ENCODE measurements at places on chromosomes 4 and X.
A peak's percentile ranks its signal among the peaks of the same experiment; 100 is the strongest.

- no peak for DNase-seq
Observed at GRCh38 chrX:7925867-7926472, 1.2 kb downstream of the PNPLA4 start.

GRCh38 chrX:39896951-39897740 lies 200.6 kb downstream of the BCOR start:
- peak; percentile 31 for DNase-seq

- DNase-seq: no peak
Observed at GRCh38 chr4:95204267-95204844, 344.4 kb downstream of the UNC5C start.

DNA sequence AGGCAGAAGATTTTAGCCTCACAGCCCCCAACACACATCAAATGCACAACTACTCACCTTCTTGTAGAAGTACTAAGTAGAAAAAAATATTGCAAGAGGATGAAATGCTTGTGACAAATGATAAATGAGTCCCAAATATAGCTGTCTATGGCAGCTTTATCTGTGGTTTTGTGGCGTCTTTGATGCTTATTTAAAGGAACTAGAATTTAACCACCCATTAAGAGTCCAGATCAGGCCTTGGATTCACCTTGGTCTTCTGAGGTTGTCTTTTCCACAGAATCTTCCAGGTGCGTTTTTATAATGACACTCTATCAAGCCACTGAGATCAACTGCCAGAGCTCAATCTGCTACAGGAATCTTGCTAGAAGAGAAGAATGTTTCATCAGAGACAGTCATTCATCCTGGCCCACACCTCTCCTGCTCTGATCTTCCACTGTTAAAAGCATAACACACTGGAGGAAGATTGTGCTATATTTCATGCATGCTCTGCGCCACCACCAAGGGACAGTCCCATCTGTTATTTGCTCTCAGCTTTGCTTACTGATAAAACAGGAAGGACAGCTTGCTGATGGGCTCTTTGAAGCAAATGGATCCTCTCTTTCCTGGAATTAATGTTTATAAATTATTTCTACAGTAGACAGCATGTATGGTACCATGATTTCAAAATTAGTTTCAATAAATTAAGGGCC lies 144.1 kb downstream of the SLC7A11 start:
- no peak for DNase-seq

GRCh38 chr4:16169490-16169889 lies 56.8 kb downstream of the TAPT1 start:
- no peak for DNase-seq

- DNase-seq: no peak
Observed at GRCh38 chrX:36462142-36462541, 542.6 kb downstream of the CFAP47 start.

DNA sequence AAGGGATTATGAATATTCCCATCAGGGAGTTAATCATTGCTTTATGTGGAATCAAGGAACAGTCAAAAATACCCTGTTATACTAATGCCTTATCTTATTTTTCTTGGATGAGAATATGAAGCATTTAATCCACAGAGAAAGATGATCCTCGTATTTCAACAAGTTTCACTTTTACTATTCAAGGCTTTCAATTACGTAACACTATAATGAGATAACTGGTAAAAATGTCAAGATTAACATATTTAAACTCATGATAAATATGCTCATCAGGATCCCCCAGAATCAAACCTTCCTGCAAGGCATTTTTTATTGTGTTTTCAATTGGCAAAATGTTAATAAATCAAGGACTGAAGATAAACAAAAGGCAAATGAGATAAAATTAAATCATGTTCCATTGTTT lies 5.1 kb downstream of the ZXDA start:
- DNase-seq: no peak

DNA sequence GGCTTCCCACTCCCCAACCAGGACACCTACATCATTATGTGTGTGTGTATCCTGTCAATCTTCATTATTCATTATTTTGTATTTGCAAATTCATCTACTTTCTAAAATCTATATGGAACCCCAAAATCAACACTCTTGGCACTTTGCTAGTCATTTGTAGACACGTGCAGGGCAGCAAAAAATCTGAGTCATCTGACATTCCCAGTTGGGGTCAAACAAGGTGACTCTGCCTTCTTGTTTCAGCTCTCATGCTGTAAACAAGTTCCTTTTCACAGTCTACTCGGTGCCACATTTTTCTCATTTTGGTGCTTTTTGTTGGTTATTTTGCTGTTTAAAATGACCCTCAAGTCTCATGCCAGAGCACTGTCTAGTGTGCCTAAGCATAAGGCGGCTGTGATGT lies 5.9 kb downstream of the MRFAP1L1 start:
- DNase-seq: no peak

- DNase-seq: no peak
Observed at GRCh38 chr4:38902695-38903094, 35.1 kb downstream of the FAM114A1 start.

- DNase-seq: no peak
Observed at GRCh38 chr4:74875451-74875850, 57.5 kb upstream of the PARM1 start.

DNA sequence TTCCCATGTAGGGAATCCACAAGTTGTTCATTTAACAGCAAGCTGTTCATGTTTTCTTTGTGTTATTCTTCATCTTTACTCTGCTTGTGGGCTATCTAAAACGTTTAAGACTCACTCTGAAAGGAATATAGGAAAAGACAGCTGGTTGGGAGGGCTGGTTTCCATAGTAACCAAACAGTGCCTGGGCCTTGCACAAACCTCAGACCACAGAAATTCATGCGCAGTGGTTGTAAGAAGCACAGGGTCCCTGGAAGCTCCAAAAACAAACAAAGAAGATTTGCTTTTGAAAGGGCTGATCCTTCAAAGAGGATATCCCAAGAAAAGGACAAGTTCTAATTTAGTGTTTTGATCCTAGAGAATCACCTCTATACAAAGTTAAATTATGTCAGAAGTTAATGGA lies 7.8 kb downstream of the SERTM2 start:
- no peak for DNase-seq

- no peak for DNase-seq
Observed at GRCh38 chrX:153562546-153562945, 36.4 kb downstream of the CCNQ start.

- DNase-seq: no peak
Observed at GRCh38 chr4:67459164-67459563, 86.1 kb downstream of the CENPC start.

GRCh38 chrX:19183761-19184477 lies 61.7 kb upstream of the ADGRG2 start:
- no peak for DNase-seq

- no peak for DNase-seq
Observed at GRCh38 chr4:151581570-151581969, 172.6 kb downstream of the FHIP1A start.

- DNase-seq: no peak
Observed at GRCh38 chr4:41538017-41538733, at the start of gene LIMCH1. Gene LIMCH1 (plus strand): TSS chr4:41538157. CDS start chr4:41605996, 67,839 bp downstream.

DNA sequence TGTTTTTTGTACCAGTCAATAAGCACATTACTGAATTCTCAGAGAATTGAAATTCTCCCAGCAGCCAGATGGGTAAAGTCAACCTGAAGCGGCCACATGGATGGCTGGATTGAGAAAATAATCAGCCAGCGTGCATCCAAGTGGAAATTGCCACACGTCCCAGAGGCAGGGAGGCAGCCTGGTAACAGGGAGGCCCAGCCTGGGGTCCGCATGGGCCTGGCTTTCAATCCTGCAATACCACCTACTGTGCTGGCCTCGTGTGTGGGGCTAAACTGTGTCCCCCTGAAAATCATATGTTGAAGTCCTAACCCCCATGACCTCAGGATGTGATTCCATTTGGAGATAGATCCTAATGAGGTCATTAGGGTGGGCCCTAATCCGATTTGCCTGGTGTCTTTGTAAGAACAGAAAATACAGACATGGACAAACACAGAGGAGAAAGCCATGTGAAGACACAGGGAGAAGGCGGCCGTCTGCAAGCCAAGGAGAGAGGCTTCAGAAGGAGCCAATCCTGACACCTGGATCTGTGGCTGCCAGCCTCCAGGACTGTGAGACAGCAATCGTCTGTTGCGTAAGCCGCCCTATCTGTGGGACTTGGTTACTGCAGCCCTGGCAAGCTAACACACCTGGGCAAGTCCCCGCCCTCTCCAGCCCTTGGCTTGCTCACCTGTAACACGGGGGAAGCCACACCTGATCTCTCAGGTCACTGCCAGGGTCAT lies 90.3 kb downstream of the JAKMIP1 start:
- DNase-seq: no peak

DNA sequence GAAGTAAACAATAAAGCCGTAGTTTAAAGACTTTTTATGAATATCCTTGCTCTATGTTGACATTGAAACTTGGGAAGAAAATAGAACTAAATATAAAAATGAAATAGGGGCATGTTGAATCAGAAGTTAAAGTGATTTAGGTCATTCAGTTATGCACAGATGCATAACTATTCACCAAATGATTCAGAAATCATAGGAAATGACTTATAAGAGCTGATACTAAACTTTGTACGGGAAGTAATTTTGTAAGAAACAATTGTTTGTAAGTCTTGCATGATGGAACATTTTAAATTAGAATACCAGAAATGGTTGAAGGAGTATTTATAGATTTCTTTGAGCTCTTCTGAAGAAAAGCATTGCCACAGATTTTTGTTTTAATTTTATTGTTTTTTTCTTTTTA lies 246.5 kb downstream of the CPE start:
- no peak for DNase-seq

DNA sequence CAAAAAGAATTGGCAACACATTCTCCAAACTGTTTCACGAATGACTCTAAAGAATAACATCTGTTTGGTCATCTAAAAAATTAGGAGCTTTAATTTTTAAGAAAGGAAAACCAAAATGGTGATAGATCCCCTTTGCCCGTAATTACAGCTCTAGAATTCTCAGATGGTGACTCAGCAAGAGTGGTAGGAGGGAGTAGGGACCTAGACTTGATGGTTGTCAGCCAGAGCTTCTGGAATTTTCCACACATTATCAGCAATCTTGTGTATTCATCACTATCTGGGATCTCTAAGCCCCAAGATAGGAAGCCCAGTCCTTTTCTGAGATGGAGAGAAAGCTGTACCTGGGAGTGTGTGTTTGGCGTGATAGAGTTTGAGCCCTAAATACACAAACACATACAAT lies 103.9 kb upstream of the RAB40AL start:
- DNase-seq: no peak

DNA sequence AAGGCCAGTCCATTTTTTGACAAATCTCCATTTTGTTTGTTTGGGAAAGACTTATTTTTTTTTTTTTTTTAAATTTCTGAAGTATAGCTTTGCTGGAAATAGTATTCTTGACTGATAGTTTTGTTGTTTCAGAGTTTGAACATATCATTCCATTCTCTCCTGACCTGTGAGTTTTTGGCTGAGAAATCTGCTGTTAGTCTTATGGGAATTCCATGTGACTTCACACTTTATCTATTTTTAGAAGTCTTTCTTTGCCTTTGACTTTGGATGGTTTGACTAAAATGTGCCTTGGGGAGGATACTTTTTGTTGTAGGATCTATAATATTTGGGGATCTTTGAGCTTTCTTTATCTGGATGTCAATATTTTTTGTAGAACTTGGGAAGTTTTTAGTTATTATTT lies 10.7 kb upstream of the ADAM29 start:
- no peak for DNase-seq
